NCI-H1048 (cell line): ENCODE measurements at places on chromosomes 16 and 17.

- no peak for DNase-seq
Measured at GRCh38 chr17:48883171-48883570, 9.4 kb upstream of the ATP5MC1 start.

DNA sequence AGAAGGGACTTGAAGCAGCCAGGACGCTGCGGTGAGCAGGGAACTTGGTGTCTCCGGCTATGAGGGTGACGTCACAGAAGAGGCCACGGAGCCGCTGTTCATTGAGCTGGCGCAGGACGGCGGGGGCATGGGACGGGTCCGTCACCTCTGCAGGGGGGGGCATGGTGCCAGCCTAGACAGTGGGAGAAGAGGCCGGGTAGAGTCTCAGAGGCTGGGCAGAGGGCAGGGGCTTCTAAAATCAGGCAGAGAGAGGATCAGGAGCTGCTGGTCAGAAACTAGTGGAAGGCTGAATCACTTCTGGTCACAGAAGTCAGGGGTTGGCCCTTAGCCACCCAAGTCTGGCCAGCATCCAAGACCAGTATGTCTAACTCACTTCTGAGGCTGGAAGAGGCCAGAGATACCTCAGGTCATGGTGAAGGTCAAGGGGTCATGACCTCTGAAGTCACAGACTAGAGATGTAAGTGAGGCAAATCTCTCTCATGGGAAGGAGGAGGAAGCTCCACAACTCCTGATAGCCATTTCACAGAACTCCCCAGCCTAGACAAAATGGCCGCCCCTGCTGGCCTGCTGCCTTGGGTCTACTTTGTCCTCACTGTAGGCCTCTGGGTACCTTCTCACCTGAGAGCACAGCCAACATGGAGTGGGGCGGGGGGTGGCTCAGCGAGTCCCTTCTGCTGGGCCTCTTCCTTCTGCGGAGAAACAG is 12.6 kb downstream of the ZBTB4 start:
- DNase-seq: no peak

DNA sequence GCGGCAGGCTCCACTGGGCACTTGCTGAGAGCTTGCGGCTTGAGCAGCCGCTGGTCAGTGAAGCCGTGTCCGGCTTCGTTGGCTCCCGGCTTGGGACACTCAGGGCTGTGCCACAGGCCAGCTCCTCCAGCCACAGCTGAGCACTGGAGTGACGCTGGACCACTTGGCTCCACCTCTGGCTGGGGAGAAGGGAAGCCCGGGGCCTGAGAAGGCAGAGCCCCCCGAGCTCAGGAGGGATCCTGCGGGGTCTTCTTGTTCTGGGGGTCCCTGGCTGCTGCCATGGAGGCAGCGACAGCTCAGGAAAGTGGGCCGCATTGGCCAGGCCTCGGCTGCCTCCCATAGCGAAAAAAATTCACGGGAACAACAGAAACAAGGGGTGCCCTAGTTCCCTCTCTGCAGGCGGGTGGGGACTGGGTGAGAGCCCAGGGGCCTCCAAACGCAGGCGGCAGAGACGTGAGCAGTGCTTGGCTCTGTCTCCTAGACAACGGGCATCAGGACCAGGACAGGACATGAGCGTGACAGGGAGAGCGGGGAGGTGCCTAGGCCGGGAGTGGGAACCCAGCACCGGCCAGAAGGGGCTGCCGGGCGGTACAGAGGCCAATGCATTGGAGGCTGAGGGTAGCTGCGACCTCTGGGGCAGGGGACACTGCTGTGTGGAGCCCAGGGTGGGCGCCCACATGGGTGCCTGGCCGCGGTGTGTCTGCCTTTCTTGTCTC is 37.7 kb downstream of the SLC7A5 start:
- DNase-seq: no peak

DNA sequence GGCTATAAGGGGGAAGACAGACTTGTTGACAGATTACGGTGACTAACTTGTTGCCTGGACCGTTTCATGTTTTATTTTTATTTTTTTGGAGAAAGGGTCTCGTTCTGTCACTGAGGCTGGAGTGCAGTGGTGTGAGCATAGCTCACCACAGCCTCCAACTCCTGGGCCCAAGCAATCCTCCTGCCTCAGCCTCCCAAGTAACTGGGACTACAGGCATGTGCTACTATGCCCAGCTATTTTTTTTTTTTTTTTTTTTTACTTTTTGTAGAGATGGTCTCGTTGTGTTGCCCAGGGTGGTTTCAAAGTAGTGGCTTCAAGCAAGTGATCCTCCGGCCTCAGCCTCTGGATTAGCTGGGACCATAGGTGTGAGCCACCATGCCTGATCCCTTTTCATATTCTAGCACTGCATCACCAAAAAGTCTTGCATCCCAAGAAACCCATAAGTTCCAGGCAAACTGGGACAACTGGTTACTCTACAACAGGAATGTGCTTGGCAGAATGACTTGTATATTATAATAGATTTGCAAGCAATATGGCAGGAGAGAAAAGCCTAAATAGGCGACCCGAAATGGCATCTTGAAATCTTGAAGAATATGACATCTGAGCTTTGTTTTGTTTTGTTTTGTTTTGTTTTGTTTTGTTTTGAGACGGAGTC is 2.2 kb upstream of the WDR59 start:
- no peak for DNase-seq

DNA sequence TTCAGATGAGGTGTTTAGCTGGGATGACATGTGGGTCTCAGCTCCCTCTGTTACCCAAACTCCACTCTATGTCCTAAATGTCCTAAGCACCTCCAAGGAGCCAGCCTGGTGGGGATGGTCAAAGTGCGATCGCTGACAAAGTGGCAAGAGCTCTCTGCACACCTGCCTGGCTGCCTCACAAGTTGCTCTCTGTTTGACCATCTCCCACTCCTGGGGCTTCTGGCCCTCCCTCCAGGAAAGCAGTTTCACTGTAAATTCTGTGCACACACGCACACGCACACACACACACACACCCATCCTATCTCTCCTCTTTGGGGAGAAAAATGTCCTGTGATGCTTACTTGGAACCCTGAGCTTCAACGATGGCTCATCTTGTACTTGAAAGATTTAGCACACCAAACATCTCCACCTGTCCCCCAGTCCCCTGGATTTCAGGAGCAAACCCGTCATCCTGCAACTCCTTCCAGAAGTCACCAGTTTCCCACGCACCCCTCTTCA is 1.7 kb downstream of the PITPNA start:
- no peak for DNase-seq

- no peak for DNase-seq
Measured at GRCh38 chr16:67718668-67719047, 458 bp downstream of the GFOD2 start.
